Inflammatory macrophage treated with lipopolysaccharide for 1 hour (primary cell): ENCODE measurements at places on chromosomes 5 and 9.

GRCh38 chr5:128038643-128039042 is 44.9 kb upstream of the SLC12A2 start:
- no peak for DNase-seq

DNA sequence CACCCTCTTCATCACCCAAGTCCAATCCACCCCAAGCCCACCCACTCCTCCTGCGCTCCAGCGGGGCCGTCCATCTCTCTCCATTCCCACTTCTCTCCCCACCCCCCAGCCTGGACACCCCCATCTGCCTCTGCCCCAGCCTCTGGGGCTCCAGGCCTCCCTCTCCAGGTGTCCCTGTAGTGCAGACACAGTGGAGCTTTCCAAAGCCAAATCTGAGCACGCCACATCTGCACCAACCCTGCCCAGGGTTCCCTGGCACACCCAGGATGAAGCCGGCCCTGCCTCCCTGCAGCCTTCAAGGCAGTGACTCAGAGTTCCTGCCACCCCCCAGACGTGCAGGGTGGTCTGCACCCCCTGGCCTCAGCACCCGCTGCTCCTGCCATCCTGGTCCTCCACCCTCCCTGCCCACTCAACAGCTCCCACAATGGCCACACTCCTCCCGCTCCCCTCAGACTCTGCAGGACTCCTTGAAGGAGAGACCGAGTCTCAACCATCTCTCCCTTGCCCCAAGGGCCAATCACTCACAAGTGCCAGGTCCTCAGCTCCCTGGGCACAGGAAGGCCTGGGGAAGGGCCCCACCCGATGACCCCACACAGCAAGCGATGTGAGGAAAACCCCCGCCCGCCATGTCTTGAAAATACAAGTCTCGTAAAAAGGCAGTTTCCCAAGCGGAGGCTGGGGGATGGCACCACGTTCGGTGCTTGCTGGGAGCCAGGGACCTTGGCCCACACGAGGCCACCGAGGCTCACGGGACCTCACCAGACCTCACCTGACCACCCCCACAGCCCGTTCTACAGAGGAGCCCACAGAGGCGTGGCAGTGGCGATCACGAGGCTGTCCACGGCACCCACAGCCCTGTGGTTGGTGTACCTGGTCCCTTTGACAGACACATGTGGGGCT is 22.2 kb downstream of the VAV2 start:
- no peak for DNase-seq

GRCh38 chr5:138583984-138584637 is 8.9 kb upstream of the HSPA9 start:
- no peak for DNase-seq

- DNase-seq = no peak
Measured at GRCh38 chr9:121707477-121708424, 56.3 kb downstream of the DAB2IP start.

GRCh38 chr5:143154510-143155370 is 248.7 kb downstream of the NR3C1 start:
- no peak for DNase-seq

- DNase-seq = no peak
Measured at GRCh38 chr9:70563010-70563409, 148.6 kb upstream of the KLF9 start.
